ENCODE measurements at places on chromosomes 2 and 18.

GRCh38 chr18:26497866-26498265 is 50.5 kb downstream of the KCTD1 start:
- DNase-seq: no peak

DNA sequence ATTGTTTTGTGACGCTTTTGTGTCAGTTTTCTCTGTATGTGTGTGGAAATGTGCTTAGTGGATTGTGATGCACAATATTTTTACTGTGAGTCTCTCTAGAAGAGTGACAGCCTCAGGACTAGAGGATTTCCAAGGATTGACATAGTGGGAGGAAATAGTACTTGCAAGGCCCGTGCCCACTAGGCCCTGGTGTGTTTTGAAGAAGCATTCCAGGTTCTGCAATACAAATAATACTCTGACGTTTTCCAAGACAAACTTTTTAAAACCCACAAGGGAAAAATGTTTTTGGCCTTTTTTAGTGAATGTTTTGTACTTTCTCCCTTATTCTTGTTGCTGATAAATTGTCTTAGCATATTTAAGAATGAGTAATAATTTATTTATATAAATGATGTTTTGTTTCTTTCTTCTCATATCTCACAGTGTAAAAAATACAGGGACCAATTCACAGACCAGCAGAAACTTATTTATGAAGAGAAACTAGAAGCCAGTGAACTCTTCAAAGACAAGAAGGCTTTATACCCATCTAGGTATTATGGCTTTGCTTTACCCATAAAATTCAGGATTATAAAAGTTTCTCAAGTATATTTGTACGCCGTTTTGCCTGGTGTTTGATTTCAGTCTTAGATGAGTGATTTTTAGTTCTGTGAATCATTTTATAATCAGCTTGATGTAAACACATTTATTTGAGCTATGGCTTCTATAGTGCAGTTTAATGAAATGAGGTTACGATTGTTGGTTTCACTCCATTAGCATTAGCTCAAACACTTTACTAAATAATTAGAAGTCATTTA is 165.6 kb downstream of the MYO1B start:
- DNase-seq: no peak

DNA sequence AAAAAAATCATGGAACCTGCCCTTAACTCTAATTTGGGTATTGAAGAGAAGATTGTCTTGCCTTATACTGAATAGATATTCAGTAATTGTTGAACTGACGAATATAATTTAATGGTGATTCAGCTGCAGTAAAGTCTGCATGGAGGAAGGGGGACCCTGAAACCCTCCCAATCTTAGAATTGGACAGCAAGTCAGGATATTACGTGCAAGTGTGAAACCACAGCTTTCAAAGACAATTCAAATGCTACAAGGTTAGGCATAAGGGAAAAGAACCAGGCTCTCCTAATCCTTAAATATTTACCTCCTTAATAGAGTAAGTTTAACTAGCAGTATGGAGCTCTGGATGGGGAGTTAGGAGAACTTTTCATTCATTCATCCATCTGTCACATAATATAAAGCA is 226.9 kb upstream of the TNP1 start:
- DNase-seq: no peak

DNA sequence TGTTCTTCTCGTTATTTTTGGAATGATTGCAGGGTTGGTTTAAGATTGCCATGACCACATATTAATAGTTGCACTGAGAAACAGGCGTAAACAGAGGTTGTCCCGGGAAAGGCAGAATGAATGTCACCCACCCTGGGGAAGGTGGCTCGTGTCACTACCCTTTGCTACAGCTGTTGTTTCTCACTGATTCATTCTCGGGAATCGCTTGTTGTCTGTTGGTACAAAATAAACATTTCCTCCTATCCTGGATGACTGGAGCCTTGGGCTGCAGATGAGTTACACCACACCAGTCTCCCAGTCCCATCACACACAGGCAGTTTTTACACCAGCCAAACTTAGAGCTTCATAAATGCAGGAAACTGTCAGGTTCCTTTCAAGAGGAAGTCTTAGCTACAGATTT is 216.7 kb downstream of the GBX2 start:
- DNase-seq: no peak

DNA sequence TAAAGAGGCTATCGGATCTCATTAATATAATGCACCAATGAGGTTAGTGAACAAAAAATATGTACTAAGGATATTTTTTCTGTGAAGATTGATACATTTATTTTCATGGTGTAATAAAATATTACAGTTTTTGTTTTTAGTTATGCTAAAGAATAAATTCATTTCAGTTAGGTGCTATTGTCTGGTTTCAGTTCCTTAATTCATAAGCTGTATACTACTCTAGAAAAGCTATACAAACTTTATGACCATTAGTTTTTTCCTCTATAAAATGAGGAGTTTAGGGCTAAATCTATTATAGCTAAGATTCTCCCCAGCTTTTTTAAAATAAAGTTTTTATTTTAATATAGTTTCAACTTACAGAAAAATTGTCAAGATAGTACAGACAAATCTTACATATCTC is 1311.7 kb upstream of the NXPH2 start:
- DNase-seq: no peak

DNA sequence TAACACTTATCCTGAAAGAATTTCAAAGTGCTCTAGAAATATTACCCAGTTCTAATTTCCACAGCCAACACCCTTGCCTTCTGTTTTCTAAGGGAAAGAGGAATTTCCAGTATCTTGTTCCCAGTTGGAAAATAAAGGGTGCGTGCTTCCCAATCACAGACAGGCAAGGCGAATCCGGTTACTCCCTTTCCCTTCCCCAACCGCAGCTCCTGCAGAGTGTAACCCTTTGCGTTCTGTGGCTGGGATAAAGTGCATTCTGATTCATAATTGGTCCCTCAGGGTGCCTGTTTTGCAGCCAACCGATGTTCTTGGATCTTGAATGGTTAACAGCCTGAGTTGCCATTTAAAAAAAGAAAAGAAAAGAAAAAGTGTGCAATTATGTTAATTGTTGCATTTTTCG is 40.6 kb upstream of the PGAP1 start:
- no peak for DNase-seq

DNA sequence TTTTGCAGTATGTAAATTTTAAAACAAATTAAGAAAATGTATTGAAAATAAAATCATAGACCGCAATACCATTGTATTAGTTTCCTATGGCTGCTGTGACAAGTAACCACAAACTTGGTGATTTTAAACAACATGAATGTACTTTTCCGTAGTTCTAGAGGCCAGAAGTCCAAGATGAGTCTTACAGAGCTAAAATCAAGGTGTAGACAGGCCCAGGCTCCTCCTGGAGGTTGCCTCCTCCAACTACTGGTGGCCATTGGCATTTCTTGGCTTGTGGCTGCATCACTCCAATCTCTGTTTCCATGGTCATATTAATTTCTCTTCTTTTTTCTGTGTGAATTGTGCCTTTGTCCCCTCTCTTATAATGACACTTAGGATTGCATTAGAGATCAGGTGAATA is 59.2 kb upstream of the ETAA1 start:
- no peak for DNase-seq

DNA sequence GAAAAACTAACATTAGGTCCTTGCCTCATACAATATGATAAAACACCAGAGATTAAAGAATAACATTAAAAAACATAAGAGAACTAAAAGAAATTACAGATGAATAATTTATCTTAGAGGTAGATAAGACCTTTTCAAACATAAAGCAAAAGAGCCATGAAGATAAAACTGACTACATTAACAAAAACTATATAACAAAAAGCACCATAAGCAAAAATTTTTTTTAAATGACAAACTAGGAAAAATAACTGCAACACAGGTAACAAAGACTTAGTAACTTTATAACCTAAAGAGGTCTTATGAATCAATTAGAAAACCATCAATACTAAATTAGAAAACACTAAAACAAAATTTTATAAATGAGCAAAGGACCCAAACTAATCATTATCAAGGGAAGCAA is 16.3 kb upstream of the SERTAD2 start:
- no peak for DNase-seq

GRCh38 chr2:233486778-233487552 is 79.6 kb downstream of the USP40 start:
- DNase-seq: no peak

- DNase-seq: no peak
Observed at GRCh38 chr2:122636097-122636496, 880.6 kb downstream of the TSN start.

Measured in K562 (cell line).